Activated CD8-positive, alpha-beta memory T cell treated with anti-CD3 and anti-CD28 coated beads, Interleukin-2, amount 10 ng/mL, durations not matched to agents 7 days and 5 days (primary cell): ENCODE measurements at places on chromosomes 6 and 20. TPM values are rescaled to one million over a fixed set of nuclear protein-coding genes. Genes with fewer than 3 reads are reported as not detected.

Gene TOX2
- 1.8 TPM for total RNA-seq

Gene CTCFL
- not detected for total RNA-seq

GRCh38 chr6:104639668-104640067, 220.1 kb downstream of the HACE1 start:
- H3K36me3 ChIP-seq: no peaks in the 10 kb centered on the region
- H3K27ac ChIP-seq: no peak overlapping the region
- no peak for DNase-seq

DNA sequence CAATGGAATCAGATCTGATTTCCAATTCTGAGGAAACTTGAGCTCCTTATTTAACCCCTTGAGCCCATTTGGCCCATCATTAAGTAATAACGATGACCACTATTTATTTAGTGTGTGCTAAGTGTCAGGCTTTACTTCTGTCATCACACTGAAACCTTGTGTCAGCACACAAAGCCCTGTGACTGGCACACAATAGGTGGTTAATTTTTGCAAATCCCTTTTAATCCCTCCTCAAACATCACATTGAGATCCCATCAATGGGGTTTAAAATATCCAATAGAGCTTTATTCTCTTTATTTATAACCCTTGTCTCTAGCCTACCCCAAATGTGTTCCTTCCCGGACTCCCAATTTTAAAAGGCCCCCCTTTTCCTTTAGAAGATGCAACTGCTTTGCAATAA, 656.8 kb upstream of the CHD6 start:
- H3K36me3 ChIP-seq: no peaks in the 10 kb centered on the region
- no peaks in the 10 kb centered on the region for H3K27me3 ChIP-seq
- H3K4me3 ChIP-seq: no peak overlapping the region
- H3K27ac ChIP-seq: no peak overlapping the region
- no peak for DNase-seq

- peak overlapping the region; percentile 83 for H3K4me3 ChIP-seq
- peaks cover 54% of the 10 kb centered on the region for H3K4me1 ChIP-seq
- H3K36me3 ChIP-seq: peaks cover 58% of the 10 kb centered on the region
- H3K27me3 ChIP-seq: no peaks in the 10 kb centered on the region
Measured at GRCh38 chr20:63709149-63709527, 1.3 kb downstream of the ZGPAT start.
